ENCODE measurements at places on chromosomes 5 and 9.
A peak's percentile ranks its signal among the peaks of the same experiment; 100 is the strongest.

GRCh38 chr9:101536938-101537337 is 3.3 kb downstream of the RNF20 start:
- DNase-seq = no peak

- no peak for DNase-seq
These were observed 12.9 kb upstream of the ACTBL2 start for GRCh38 chr5:57495285-57496086.

- DNase-seq = no peak
These were observed 9.8 kb downstream of the GTF3C4 start for GRCh38 chr9:132679946-132680625.

GRCh38 chr9:113558632-113559502 is 95.3 kb downstream of the RGS3 start:
- DNase-seq = no peak

- DNase-seq = no peak
These were observed 75.8 kb downstream of the AOPEP start for GRCh38 chr9:94802251-94802650.

GRCh38 chr5:57216714-57217113 is 42.9 kb downstream of the GPBP1 start:
- DNase-seq = no peak

DNA sequence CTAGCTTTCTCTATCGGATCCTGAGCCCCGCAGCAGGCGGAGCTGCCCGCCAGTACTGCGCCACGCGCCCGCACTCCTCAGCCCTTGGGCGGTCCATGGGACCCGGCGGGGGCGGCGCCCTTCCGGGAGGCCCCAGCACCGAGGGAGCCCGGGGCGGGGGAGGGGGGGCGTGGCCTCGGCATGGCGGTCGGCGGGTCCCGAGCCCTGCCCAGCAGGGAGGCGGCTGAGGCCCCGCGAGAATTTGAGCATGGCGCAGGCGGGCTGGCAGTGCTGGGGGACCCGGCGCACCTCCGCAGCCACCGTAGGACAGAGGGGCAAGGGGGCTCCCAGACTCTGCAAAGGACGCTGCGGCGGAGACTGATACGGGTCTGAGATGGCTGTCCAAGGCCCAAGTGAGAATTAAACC is 6.8 kb downstream of the ZDHHC11B start:
- DNase-seq = no peak

DNA sequence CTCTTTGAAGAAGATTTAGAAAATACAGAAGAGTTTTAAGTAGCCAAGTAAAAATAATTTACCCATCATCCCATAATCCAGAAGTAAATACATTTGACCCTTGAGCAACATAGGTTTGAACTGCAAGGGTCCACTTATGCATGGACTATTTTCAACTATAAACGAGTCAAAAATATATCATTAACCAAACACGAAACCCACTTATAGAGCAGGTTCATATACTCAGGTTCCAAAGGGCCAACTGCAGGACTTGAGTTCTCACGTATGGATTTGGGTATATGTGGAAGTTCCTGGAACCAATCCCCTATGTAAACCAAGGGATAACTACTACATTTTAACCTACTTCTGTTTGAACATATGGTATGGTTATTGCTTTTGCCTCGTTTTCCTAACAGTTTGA is 5.8 kb downstream of the ABITRAM start:
- no peak for DNase-seq

DNA sequence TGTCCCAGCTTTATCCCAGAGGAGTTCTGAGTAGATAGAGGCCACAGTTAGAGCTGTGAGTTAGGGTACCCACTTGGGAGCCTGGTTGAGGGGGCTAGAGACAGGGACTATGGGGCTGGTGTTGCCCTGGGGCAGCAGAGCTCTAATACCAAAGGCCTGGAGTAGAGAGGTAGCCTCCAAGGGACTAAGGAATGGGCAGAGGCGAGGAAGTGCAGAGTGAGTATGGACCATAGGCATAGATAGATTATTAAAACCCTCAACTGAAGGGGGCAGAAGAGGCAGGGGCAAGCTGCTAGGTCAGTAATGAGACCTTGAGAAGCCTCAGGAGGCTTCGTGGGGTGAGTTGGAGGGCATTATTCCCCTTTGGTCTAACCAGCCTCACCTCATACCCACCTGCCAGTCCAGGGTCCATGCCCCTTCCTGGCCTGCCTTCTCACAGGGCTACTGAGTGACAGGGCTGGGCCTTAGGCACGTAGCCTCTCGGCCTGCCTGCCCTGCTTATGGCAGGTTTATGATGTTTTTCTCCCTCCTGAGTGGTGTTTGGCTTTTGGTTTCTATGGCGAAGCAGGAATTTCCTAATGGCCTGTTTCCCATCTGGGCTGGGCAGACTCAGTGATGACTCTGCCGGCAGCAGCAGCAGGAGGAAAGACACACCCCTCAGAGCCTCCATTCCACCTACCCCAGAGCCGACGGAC is 8.0 kb downstream of the PDLIM4 start:
- no peak for DNase-seq

- DNase-seq = no peak
These were observed 75.5 kb downstream of the PTPN3 start for GRCh38 chr9:109422641-109423040.

GRCh38 chr5:143886651-143887638 is 75.0 kb downstream of the HMHB1 start:
- DNase-seq = no peak

- DNase-seq = peak; percentile 3
These were observed 500.0 kb downstream of the DIRAS2 start for GRCh38 chr9:90142580-90142979.

- DNase-seq = no peak
These were observed 55.7 kb upstream of the CARTPT start for GRCh38 chr5:71663191-71663969.

GRCh38 chr5:68732251-68732650 is 361.6 kb upstream of the SLC30A5 start:
- no peak for DNase-seq

GRCh38 chr5:140253985-140254384 is 48.9 kb downstream of the PFDN1 start:
- no peak for DNase-seq

DNA sequence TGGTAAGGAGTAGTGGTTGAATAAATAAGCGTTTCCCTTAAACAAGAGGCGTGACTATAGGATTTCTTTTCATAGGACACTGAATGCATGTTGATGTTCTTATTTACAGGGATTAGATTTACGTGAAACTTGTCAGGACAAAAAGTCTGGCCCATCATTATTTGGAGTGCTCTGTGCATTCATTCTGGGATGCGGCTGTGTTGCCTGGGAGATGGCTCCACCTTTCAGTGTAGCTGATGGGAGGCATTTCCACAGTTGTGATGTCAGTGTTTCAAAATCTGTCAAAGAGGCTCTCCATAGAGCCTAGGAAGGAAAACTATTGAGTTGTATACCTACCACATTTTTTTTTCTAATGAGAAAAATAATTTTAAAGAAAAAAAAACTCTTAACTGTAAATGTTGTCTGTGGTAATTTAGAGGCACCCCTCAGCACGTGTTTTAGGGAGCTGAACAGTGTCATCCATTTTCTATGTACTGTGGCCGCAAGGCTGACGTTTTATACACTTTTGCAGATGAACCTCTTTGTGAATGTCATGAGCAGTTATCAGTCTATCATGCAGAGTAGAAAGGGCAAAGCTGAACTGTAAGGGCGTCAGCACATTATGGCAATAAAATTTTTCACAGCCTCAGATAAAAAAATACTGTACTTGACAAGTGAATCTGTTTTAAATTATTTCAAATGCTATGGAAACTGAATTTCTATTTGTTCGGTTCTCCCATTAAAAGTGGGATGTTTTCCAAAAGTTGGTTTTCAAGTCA is 202.7 kb downstream of the PBX3 start:
- DNase-seq = no peak

- no peak for DNase-seq
These were observed 1180.8 kb downstream of the CDH12 start for GRCh38 chr5:21672360-21672759.

DNA sequence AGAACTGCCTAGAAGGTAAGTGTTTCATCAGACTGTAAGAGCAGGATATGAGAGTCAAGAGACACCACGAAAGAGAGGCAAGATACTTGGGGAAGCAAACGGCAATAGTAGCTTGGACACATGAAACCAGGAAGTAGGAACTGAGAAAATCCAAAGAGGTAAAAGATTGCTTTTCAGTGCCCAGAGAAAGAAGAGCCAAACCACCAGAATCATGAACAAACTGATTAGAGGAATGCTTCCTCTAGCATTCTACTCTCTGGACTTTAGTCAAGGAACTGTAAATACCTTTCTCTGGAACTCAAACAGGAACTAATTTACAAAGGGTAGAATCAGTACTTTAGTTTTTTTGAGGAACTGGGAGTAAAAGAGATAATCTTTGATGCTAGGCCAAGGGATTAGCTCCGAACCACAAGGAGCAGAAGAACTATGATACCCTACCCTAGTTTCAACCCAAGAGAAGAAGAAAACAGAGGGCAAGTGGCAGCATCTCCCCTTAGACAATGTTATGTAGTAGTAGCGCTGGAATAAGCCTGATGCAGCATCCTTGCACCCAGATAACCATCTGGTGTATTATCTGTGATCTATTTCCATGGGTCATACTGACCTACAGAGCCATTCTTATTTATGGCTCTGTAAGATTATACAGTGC is 41.3 kb downstream of the EFCAB9 start:
- DNase-seq = no peak

DNA sequence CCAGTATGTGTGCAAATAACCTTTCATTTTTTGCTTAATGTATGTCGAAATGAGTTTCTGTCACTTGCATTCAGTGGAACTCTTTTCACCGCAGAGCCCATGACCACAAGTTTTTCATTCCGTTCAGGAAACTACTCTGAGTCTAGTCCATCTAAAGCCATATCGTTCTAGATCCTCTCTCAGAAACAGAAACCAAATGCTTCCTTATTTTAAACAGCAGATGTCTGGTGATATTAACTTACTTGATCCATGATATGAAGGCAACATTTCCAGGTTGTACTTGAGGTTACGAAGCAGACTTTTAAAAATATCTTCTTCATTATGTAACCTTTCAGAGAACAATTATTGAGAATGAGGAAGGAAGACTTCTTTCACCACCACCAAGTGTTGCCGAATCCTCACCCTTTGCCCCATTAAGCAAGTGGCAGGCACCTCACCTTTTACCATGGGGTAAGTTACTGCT is 72.4 kb upstream of the GNAQ start:
- no peak for DNase-seq

DNA sequence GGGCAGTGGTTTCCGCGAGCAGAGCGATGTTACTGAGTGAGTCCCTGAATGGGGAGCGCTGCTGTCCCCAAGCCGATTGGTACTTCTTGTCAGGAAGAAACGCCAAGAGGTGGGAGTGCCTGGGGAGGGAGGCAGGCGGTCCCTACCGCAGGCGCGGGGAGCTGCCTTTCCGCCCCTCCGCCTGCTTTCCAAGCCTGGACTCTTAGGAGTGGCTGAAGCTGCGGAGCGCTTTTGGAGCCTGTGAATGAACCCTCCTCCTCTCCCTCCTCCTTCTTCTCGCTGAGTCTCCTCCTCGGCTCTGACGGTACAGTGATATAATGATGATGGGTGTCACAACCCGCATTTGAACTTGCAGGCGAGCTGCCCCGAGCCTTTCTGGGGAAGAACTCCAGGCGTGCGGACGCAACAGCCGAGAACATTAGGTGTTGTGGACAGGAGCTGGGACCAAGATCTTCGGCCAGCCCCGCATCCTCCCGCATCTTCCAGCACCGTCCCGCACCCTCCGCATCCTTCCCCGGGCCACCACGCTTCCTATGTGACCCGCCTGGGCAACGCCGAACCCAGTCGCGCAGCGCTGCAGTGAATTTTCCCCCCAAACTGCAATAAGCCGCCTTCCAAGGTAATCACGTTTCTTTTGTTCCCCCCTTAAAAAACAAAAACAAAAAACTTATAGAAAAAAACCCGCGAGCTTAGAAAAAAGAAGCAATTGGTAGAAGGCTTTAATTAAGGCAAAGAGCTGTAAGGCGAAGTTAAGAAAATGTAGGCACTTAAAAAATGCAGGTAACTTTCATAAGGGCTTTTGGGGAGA is at the start of gene VCAN:
Gene VCAN, plus strand, starts transcription at position 340 of the 808 bp plus-strand sequence. CDS start 11,775 bp downstream, outside the sequence.
- DNase-seq = no peak

DNA sequence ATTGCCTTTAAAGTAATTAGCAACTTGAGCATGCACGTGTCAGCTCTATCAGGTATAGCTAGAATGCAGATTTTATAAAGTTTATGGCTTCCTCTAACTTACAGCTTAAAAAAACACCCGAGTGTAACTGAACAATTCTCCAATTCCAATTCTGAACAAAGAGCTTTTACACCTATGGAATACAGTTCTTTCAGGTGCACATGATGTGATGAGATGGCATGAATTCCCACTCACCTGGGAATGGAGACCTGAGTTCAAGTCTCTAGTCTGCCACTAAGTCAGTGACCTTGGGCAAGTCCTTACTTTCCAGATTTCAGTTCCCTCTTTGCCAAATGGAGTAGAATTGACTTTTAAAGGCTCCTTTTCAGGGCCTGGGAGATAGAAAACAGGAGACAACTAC is 1.8 kb downstream of the ZFAND5 start:
- no peak for DNase-seq

DNA sequence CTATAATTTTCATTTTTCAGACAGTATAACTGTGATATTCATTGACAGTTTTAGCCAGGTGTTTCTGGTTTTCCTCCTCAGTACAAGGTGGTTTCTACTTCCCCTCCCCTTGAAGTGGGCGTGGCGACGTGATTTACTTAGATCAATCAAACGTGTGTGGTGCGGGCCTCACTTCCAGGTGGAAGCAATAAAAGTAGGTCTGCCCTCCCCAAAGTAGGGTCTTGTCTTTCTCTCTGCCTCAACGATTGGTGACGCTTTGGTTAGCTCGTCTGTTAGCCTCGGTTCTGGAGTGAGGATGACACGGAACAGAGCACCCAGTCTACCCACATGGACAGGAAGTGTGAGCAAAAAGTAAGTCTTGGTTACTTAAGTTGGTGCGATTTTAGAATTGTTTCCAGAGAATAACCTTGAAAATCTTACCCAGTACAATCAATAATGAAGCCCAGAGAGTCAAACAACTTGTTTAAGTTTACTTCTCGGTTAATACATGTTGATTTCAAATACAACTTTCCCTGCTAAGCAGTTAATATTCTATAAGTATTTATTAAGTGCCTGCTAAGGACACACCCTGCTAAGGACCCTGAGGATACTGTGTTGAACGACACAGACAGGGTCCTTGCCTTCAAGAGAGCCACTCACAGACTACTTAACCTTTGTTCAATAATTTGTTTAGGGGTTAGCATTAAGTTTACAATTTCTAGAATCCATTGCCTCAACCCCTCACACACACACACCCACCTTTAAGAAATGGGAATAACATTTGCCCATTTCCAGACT is 48.4 kb downstream of the COX7C start:
- peak; percentile 3 for DNase-seq

DNA sequence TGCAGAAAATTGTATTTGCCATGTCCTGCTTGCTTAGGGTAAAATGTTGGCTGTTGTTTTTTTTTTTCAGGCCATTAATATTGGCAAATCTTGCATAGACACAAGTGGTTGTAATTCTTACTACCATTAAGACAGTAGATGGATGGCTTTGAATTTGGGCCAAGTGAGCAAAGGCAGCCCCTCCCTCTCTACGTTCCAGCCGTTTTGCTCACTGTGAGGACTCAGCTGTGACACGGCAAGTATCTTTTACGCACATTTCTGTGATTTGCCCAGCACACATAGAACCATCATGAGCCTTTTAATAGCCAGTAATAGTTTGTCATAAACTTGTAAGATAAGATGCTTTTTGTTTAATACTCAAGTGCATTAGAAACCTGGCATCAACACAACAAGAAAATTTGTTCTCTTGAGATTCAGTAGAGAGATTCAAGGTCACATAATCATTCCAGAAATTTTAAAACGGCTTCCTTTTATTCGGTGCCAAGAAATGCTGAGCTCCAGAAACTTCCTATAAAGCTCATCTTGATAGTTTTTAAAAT is 205.2 kb upstream of the ADCY2 start:
- DNase-seq = no peak
